A172 (cell line): ENCODE measurements at places on chromosomes 12 and 14.

DNA sequence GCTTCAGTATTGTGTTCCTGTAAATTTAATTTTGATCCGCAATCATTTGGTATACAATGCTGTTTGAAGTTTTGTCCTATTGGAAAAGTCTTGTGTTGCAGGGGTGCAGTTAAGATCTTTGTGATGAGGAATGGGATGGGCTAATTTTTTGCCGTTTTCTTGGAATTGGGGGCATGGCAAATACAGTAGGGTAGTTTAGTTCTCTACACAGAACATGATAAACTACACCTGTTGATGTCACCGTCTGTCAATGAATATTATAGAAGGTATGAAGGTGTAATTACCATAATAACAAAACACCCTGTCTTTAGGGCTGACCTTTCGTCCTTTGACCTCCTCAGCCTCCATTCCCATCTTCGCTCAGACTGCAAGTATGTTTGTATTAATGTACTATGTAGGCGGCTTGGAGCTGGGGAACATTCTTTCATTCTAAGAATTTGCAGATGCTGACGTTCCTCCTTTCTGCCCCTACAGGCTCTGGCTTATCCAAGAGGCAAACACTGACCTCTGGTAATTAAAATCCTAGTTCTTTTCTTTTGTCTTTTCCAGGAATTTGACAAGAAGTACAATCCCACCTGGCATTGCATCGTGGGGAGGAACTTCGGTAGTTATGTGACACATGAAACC is 1.7 kb downstream of the DYNLL1 start:
- DNase-seq = no peak

GRCh38 chr12:14994610-14995009 is 21.8 kb downstream of the PDE6H start:
- no peak for DNase-seq

GRCh38 chr12:121893961-121894460 is 5.4 kb downstream of the PSMD9 start:
- DNase-seq = peak; percentile 69

DNA sequence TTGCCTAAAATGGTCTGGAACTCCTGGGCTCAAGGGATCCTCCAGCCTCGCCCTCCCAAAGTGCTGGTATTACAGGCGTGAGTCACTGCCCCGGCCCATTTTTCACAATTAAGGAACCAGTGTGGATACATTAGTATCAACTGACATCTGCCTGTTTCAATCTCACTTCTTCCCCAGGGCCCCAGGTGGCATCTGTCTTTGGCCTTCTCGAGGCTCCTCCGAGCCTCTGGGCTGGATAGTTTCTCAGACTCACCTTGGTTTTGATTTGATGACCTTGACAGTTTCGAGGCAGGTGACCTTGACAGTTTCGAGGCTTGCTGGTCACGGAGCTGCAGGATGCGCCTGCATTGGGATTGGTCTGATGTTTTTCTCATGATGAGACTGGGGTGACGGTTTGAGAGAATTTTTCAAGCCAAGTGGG is 41.0 kb upstream of the NCOR2 start:
- DNase-seq = no peak

DNA sequence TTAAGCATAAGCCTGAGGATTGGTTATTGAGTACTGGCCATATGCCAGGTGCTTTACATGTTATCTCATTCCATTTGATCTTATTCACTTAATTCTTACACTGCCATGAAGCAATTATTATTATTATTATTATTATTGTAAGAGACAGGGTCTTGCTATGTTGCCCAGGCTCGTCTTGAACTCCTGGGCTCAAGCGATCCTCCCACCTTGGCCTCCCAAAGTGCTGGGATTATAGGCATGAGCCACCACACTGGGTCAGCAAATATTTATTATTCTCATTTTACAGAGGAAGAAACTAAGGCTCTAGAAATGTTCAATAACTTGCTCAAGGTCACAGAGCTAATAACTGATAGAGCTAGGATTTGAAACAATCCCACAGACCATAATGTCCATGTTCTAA is 14.8 kb downstream of the LIMA1 start:
- DNase-seq = no peak

DNA sequence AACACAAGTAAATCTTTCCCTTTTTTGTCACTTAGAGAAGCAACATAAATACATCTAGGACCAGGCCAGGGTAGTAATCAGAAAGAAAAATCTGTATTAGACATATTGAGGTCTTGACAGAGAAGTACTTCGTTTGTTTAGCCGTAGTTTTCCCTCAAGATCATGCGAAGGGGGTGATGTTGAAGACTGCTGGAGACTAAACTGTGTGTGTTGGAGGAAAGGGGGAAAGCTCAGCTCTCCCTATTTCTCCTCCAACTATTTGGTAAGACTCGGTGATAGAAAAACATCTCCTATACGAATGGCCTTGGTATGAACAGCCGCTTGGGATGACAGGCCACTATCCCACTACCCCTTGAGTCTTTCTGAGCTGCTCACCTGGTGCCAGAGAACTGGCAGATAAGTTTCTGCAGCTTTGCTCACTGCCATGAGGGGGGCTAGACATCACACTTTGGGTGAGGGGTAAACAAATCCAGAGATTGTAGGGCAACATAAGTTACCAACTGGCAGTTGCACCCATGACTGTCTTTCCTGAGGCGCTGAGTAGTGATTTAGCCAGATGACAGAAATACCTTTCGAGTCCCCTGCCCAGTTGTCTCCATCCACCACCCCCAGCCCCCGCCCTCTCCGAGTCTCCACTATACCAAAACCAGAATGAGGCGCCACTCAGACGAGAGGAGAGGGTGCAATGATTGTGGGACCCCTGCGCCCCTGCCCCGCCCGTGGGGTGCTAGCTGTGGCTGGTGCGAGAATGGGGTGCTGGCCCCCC is 685 bp downstream of the VAMP1 start:
- DNase-seq = no peak

GRCh38 chr12:50936821-50937530 is 15.4 kb upstream of the HIGD1C start:
- DNase-seq = no peak

DNA sequence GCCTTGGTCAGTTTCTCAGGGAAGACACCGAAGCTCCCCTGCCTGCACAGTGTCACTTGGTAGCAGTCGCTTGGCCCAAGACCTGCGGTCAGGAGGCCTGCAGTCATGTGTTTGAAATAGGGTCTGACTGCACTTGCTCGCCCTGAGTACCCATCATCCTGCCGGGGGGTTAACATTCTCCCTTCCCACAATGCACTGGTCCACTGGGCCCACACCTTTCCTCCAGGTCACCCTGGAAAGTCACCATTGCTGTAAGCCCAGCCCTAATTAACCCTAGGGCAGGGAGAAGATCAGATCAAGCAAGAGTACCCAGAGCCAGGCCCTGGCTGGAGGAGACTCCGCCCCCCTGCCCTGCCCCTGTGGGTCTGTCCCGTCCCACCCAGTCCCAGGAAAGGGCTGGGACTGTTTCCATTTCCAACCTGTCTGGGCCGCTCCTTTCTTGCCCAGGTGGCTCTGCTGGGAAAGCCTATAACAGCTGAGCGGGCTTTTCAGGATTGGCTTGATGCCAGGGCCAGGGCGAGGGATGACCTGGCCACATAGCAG is 87.1 kb downstream of the ZFP36L1 start:
- DNase-seq = no peak

DNA sequence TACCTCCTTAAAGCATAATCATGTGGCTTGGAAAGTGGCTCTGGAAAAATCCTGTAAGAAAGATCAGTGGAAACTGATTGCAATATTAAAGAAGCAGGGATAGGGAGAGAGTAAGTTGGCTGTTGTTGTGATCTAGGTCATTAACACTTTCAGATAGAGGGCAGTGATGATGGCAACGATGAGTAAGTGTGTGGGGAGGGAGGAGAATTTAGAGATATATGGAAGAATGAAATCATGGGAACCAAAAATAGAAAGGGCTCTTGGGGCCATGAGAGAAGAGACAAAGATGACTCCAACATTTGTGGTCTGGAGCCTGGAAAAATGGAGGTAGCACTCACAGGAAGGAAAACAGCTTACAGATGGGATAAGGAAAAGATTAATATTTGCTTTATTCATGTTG is 23.3 kb downstream of the SNRPF start:
- peak; percentile 50 for DNase-seq

- DNase-seq = no peak
Measured at GRCh38 chr14:40213701-40214100, 781.5 kb upstream of the FBXO33 start.
